ENCODE measurements at places on chromosomes 2 and 18.

DNA sequence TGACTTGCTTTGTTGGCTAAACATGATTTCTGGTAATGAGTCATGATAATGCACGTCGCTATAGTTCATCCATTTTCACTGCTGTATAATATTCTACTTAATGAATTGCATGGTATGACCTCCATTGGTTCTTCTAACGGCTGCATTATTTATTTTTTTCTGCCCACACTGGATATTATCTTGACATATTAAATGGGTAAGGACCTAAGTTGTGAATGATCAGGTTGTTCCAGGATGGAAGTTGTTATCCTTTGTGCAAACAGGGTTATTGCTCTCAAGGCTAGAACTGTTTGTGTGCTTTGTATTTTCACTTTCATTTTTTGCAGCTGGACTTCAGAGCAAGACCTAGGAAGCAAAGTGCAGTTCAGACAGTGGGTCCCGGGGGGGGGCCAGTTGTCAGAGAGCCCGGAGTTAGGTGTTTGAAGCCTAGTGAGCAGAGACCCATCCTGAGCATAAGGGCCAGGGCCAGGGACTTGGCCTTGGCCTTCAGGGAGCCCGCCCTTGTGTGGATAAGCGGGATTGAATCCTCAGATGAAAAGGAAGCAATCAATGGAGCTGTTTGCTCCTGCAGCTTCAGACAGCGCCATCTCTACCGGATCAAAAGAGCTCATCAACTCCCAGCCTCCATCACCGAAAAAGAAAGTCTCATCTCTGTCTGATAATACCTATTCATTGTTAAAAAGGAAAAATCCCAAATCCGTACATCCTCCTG lies 48.2 kb downstream of the AGAP1 start:
- DNase-seq = no peak

- DNase-seq = no peak
These were observed 114.6 kb downstream of the DOCK10 start for GRCh38 chr2:224927646-224928173.

- no peak for DNase-seq
These were observed 97.0 kb downstream of the LYPD6 start for GRCh38 chr2:149427387-149427786.

DNA sequence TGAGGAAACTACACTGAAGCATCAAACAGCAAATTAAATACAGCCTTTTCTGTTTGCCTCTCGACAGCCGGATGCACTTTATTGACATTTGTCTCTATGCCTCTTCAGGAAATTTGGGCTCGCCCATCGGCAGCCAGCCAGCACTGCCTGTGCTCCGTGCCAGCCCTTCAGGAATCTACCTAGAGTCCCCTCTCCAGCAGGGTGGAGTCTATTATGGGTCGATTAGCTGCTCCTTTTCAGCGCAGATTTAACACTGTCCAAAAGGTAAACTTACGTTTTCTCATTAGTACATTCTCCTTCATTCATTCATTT lies 91.5 kb downstream of the MYCN start:
- DNase-seq = no peak

- DNase-seq = no peak
These were observed 59.1 kb downstream of the MRPL33 start for GRCh38 chr2:27830656-27831055.

DNA sequence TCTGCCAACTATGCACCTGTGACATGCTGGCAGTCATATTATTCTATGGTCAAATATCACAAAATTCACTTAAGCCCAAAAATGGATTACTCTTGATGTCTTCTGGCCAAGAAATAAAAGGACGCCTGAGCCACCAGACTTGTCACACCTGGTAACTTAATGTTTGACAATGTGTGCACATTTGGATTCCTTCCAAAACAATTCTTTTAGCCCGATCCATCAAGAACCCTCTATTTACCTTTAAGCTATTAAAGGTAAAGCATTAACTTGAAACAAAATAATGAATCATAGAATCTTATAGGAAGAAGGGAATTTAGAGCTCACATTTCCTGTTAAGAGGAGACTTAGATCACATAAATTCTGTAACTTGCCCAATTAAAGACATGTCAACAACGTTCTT lies 46.5 kb upstream of the NFU1 start:
- DNase-seq = peak; percentile 34

DNA sequence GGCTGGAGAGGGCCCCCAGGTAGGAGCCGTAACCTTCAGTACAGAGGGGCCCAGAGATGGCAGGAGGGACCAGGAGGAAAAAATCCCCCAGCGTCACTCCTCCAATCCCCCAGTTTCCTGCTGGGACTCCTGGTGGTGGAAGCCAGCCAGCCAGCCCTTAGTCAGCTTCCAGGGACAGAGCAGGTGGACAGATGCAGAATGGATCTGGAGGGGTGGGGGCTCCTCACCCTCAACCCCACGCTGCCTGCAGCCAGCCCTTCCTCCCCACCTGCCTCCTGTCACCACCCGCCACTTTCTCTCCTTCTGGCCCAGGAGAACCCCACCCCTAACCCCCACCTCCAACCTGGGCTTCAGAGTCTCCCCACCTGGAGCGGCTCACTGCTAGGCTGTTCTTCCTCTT lies 21.1 kb downstream of the EMX1 start:
- DNase-seq = no peak
